ENCODE measurements at places on chromosomes 16 and 17. TPM values are rescaled to one million over a fixed set of nuclear protein-coding genes. Genes with fewer than 3 reads are reported as not detected.

DNA sequence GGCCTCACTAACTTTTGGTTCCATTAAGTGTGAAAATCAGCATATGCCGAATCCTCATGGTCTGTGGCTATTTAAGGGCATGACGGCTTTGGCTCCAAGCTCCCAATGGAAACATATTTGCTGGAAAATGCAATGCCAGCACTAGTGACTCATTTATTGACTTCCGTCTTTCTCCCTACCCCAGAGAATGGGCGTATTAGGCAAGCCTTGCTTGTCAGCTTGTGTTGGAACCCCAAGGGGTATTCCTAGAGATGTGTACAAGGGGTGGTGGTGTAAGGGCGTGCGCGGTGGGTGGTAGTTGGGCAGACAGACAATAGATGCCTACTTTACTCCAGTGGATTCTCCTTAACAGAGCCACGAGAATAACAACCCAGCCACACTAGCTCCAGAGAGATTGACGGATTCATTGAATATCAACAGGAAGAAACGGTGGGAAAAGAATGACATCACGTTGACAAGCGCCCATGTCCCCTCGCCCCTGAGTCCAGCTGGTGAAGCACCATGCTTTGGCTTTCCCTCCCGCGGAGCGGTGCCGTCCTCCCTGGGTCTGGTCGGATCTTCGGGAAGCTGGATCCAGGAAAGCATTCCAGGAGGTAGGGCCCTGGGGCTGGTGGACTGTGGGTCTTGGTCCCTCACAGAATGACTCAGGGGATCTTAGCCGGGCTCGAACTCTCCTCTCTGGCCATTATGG is 10.3 kb downstream of the CD300LB start:
- H3K27me3 ChIP-seq, result peaks cover 6% of the 10 kb centered on the region
- no peaks in the 10 kb centered on the region for H3K36me3 ChIP-seq
- DNase-seq, result no peak
- H3K27ac ChIP-seq, result no peak overlapping the region
- H3K4me1 ChIP-seq, result no peaks in the 10 kb centered on the region

DNA sequence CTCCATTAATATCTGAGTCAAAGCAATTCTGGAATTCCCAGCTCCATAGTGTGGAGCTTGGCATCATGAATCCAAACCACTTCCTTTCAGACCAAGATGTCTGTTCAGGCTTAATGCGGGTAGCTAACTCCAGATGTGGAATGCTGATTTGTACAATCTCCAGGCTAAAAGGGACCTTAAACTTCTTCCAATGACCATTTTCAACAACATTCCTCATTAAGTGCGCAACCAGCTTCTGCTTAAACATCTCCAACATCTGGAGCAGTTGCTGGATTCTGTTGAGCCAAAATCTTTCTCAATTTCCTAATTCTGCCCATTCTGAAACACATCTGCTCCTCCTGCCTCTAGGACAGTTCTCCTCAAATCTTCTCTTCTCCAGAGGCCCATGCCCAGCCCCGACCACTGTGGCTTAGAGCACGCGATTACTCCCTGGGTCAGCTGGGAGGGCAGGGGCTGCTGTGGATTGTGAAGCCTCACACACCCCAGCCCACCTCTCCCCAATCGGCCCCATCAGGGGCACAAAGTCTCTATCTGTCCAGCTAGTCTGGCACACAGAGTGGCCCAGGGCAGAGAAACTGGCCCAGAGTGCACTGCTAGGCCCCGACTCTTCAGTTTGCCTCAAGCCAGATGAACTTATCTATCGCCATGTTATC is 36.2 kb downstream of the ASPA start:
- no peaks in the 10 kb centered on the region for H3K4me1 ChIP-seq
- no peaks in the 10 kb centered on the region for H3K36me3 ChIP-seq
- H3K27me3 ChIP-seq, result no peaks in the 10 kb centered on the region
- no peak overlapping the region for H3K27ac ChIP-seq

- no peak overlapping the region for H3K27ac ChIP-seq
- H3K27me3 ChIP-seq, result no peaks in the 10 kb centered on the region
- H3K36me3 ChIP-seq, result no peaks in the 10 kb centered on the region
- H3K4me3 ChIP-seq, result no peak overlapping the region
- DNase-seq, result no peak
These were observed 11.9 kb downstream of the FZD2 start for GRCh38 chr17:44568945-44569858.

FBXO31 gene
- total RNA-seq, result 44.6 TPM
